ENCODE measurements at places on chromosomes 7 and 10.

GRCh38 chr10:88840881-88841280 is 10.8 kb downstream of the ANKRD22 start:
- DNase-seq, result no peak

DNA sequence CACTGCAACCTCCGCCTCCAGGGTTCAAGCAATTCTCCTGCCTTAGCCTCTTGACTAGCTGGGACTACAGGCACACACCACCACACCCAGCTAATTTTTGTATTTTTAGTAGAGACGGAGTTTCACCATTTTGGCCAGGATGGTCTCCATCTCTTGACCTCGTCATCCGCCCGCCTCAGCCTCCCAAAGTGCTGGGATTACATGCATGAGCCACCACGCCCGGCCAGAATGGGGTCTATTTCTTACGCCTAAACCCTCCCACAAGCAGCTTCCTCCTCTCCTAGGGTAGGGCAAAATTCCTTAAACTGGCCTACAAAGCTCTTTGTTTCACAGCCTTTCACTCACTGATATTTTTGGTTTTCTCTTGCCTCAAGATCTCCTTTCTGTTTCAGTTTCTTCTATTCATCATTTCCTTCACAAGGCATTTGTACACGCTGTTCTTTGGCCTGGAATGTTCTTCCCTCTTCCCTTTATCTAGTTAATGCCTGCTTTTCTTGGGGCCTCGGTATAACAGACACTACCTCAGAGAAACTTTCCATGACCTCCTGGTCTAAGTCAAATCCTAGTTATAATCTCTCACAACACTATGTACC is 6.7 kb downstream of the CPEB3 start:
- no peak for DNase-seq

- no peak for DNase-seq
Measured at GRCh38 chr10:103680869-103681236, 174.5 kb downstream of the SH3PXD2A start.

DNA sequence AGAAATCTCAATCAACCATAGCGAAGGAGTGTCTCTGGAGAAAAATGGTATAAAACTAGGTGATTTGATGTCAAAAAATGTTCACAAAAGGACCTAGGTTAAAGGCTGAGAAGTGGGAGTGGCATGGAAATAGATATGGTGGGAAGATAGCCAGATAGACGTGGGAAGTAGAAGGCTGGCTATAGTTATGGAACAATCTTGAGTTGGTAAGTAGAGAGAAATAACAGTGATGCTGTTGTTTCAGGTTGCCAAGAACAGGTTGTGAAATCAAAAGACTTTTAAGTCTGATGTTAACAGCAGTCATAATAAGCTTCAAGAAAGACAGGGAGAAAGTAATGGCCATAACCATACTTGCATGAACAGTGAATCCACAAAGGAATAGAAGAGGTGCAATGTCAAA is 106.1 kb upstream of the RSU1 start:
- no peak for DNase-seq

- DNase-seq, result no peak
Measured at GRCh38 chr7:151432658-151433521, 7.1 kb downstream of the CRYGN start.

GRCh38 chr7:143352531-143353002 is 9.9 kb downstream of the FAM131B start:
- DNase-seq, result no peak

GRCh38 chr7:88072715-88073055 is 138.6 kb downstream of the ADAM22 start:
- no peak for DNase-seq

DNA sequence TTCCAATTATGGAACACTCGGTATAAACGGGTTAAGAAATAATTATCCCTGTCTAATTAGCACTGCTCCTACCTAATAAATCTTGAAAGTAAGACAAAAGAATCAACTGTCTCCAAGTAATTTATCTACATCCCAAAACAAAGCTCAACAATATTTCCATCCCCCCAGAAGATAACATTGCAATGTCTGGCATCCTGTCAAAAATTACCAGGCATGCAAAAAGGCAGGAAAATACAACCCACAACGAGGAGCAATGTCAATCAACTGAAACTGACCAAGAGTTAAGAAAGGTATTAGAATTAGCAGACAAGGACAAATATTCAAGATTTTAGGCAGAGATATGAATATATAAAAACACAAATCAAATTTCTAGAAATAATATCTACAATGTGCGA is 84.5 kb upstream of the SVIL start:
- DNase-seq, result no peak

DNA sequence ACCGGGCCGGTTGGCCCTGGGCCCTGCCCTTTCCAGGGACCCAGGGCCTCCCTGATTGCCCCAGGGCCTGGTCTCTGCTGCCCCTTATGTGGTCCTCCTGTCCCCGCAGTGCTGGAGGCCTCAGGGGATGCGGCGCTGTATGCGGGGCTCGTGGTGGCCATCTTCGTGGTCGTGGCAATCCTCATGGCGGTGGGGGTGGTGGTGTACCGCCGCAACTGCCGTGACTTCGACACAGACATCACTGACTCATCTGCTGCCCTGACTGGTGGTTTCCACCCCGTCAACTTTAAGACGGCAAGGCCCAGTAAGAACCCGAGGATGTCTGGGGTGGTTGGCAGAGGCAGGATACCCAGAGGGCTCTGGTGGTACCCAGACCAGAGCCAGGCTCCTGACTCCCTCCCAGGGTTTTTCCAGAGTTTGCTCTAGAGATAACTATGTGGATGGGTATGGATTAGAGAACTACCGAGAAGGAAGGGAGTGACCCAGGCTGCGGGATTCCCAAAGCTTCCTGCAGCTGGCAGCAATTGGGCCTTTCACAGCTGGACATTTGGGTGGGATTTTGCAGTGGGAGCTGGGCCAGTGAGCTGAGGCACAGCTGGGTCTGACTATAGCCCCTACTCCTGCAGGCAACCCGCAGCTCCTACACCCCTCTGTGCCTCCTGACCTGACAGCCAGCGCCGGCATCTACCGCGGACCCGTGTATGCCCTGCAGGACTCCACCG is 28.1 kb upstream of the SLC29A3 start:
- no peak for DNase-seq

DNA sequence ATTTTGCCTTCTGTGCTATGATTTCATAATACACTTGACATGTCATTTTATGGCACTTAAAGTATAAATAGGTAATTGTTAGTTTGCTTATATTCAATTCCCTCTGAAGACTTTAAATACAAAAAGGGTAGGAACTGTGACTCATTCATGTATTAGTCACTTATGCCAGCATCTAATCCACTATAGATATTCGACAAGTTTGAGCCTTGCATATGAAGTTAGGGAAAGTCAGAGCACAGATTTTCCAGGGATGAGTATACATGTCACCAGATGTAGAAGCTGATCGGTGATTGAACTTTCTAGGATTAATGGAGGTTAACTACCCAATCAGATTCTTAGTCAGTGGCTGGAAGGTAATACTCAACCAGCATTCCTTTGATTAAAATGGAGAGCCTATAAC is 1321.5 kb downstream of the XPNPEP1 start:
- DNase-seq, result no peak

GRCh38 chr7:22387583-22387982 is 30.6 kb upstream of the RAPGEF5 start:
- DNase-seq, result no peak

DNA sequence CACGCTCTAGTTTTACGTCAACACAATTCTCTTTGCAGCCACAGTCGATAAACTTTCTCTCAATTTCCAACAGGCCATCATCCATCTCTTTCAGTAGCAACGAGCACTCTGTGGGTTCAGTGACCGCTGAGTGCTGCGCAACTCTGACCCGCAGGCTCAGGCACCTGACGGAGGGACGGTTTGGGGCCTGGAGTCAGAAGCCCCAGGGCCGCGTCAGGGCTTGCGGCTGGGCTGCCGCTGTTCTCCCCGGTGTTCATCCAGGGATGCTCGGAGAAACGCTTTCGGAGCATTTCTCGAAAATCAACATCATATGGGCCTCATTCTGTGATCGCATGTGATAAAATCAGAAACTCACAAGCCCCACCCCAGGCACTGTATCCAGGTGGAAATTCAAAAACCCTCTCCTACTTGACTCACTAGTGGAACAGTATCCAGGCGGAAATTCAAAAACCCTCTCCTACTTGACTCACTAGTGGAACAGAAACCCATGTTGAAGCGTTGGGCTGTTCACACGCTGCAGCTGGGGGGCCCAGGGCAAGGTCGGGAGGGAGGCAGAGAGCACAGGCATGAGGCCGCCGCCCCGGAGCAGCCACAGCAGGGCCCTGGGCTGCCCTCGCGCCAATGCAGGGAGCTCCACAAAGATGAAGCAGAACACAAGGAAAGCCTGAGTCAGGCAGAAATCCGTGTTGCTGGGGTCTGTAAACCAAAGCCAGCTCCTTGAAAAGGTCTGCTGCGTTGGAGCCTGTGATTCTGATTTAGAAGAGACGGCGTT is 73.3 kb upstream of the NKX6-2 start:
- no peak for DNase-seq

DNA sequence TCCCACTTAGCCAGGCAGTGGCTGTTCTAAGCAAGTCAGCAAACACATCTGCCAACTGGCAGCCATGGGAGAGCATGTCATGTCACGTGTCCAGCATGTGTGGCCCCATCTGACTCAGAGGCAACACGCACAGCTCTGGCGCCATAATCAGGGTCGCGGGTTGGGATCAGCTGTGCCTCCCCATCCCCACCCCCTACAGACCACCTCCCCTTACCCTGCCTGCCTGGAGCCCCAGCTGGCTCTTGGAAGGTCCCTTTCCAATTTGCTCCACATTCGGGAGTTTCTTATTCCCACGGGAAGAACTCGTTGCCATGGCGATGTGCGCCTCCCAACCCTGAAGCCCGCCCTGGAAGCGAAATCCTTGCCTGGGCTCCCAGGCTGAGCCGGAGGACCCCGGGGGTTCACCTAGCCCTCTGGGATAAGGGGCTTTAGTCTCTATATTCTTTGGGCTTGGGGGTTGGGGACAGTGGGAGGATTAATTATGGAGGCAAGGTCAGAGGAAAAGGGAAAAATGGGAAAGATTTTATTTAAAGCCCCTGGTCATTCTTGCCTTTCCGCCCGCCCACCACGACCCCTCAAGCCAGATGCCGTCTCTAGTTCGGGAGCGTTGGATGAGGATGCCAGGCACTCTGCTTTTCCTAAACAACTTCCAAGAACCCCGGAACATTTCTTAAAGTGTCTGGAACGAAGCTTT is 283.7 kb downstream of the ZEB1 start:
- DNase-seq, result peak; percentile 69

- no peak for DNase-seq
Measured at GRCh38 chr7:34396437-34397064, 261.5 kb upstream of the NPSR1 start.

- no peak for DNase-seq
Measured at GRCh38 chr7:82965088-82966036, 197.3 kb downstream of the PCLO start.

GRCh38 chr7:37694208-37695094 is 10.9 kb downstream of the GPR141 start:
- no peak for DNase-seq

GRCh38 chr7:80711531-80711930 is 73.1 kb downstream of the CD36 start:
- no peak for DNase-seq

DNA sequence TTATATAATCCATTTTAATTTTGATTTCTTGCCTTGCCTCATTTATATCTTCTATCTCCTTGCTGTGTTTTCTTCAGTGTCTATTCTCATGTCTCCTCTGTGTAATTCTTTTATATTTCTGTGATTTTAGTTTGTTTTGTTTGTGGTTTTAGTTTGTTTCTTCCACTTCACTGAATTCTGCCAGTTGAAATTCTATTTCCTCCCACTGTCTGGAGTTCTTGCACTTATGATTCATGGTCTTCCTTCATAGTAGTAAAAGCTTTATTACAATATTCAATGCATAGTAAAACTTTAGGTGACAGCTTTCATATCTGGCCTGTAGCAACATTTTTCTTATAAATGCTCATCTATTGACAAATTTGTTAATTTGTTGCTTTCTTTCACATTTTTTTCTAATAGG is 113.3 kb downstream of the MAGI2 start:
- no peak for DNase-seq

DNA sequence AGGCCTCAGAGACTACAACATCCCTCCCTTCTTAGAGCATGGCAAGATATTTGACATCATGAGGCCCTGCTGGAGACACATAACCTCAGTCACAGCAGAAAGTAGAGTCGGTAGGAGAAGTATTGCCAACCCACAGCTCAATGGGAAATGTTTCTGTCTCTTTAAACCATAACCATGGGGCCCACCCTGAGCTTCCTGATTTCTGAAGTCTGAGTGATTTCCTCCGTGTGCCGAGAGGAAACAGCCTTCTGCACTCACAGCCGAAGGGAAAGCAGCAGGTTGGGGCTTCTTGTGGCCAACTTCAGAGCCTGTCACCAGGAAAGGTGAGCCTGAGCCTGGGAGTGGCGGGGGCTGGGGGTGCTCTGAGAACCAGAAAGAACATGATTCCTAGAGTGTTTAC is at the start of gene GIMAP1:
GIMAP1 (plus strand) TSS at position 246 of the 400 bp plus-strand sequence. CDS start 2,435 bp downstream, outside the sequence.
- no peak for DNase-seq

- DNase-seq, result no peak
Measured at GRCh38 chr7:151818674-151819519, 58.0 kb downstream of the PRKAG2 start.

DNA sequence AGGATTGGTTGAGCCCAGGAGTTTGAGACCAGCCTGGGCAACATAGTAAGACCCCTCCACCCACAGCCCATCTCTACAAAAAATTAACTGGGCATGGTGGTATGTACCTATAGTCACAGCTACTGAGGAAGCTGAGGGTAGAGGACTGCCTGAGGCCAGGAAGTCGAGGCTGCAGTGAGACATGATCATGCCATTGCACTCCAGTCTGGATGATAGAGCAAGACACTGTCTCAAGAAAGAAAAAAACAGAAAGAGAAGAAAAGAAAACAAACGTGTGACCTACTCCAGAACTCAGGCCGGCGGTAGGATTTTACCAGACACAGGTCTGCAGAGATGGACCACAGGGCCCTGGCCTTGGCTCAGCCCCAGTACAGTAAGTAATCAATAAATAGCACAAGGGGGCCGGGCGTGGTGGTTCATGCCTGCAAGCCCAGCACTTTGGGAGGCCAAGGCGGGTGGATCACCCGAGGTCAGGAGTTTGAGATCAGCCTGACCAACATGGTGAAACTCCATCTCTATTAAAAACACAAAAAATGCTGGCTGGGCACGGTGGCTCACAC is 35.4 kb upstream of the TNRC18 start:
- no peak for DNase-seq

- DNase-seq, result no peak
Measured at GRCh38 chr7:149156898-149157297, 9.6 kb downstream of the ZNF398 start.

- peak; percentile 2 for DNase-seq
Measured at GRCh38 chr7:38476764-38477163, 154.4 kb downstream of the AMPH start.

DNA sequence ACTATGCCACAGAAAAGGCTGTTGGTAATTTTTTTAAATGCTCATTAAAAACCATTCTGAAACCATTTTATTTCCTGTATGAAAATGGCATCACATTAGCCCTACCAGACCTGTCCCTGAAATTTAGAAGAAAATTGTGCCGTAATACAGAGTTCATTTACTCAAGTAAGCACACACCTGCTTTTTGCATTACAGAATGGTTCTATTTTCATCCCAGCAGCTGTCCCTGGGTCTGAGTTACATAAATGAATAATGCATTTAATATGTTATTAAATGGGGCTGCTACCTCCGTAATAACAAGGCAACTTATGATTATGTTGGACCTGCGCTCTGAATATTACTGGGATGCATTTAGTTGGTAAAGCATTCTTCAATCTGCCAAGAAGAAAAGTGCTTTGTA is 508.9 kb downstream of the SORCS1 start:
- no peak for DNase-seq

- DNase-seq, result peak; percentile 7
Measured at GRCh38 chr10:86439544-86439943, 72.9 kb upstream of the GRID1 start.

- peak; percentile 86 for DNase-seq
Measured at GRCh38 chr7:37198906-37199485, 249.7 kb downstream of the ELMO1 start.
